Right cardiac atrium (tissue), 5 donors: ENCODE measurements at places on chromosomes 6 and 20. TPM values are rescaled to one million over a fixed set of nuclear protein-coding genes. Genes with fewer than 3 reads are reported as not detected.

The LRRC73 gene
- 2.3 TPM for total RNA-seq

The PTGIS gene
- total RNA-seq = 98.4 TPM

The PET117 gene
- 10.5 TPM for total RNA-seq

The DNMT3B gene
- 0.28 TPM for total RNA-seq

DNA sequence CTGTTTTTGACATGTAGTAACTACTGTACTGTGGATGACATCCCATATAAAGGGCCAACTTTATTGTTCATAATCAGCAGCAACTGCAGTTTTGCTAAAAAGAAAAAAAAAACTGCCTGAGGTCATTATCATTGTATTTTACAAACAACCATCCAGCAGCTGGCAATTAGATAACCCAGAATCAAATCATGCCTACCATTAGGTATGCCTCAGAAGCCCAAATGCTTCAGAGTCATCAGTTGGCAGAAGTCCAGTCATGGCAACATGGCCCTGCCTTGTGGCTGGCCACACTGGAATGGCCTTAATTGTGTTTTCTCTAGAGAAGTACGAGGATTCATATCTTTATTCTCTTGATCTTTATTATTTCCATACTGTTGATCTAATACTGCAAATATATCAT lies 462.4 kb upstream of the NRSN1 start:
- no peak for DNase-seq

GRCh38 chr6:13434777-13435176 lies 52.6 kb downstream of the GFOD1 start:
- DNase-seq = no peak

The SLC26A8 gene
- total RNA-seq = not detected

The ECT2L gene
- 2.8 TPM for total RNA-seq

DNA sequence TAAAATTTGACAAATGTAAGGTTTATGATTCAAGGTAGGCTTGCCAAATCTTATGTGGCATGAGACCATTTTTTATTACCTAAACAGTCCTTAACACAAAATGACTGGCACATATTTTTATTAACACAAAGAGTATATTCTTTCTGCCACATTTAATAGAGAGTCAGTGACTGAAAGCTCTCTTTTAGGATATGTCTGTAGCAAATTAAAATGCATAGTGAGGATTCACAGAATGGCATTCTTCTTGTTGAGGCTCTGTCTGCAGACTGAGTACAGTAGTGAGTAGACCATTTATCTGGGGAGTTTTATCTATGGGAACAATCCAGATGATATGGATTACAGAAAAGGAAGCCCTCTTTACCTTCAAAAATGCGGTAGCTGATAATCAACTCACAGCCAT lies 56.5 kb downstream of the HAO1 start:
- DNase-seq = no peak

- DNase-seq = no peak
Measured at GRCh38 chr6:144295211-144295610, 10.1 kb downstream of the UTRN start.

DNA sequence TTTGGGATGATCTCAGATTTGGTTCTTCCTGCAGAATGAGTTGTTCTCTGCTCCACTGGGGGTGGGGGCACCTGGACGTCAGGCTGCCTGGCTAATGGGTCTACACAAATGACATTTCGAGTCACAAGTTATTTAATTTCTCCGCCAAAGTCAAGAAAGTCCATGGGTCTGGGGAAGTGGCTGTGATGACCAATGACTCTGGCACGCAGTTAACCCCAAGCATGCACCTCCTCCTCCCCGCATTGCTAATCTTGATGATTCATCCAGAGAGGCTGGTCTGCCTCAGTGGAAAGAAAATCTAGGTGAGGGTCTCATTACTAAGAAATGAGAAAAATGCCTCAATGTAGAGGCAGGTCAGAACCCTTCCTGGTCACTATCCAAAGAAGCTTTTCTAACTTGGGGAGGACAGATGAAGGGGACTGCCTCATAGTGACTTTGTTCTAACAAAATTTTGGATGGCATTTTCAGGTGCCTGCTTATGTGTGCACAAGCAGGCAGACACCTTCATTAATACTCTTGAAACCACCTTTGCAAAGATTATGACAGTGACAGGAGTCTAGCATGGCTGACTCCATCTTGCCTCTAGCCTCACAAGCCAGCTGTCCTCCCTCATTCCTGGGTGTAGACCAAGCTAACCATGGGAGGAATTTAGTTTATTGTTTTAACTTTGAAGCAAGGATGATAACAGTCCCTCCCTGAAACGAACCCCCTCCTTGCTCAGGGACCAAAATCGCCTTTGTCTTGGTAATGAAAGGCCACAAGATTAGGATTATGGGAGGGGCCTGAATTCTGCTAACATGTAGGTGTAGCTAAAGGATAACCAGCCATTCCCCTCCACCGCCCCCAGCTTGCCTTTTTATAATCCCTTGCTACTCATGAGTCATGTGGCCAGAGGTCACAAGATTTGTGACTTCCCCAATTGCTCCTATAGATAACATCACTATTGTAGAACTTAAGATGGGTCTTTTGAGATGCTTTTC lies 98.6 kb upstream of the MRPS10 start:
- no peak for DNase-seq
